ENCODE measurements at places on chromosomes 2 and 18. TPM values are rescaled to one million over a fixed set of nuclear protein-coding genes. Genes with fewer than 3 reads are reported as not detected.
A peak's percentile ranks its signal among the peaks of the same experiment; 100 is the strongest.

DNA sequence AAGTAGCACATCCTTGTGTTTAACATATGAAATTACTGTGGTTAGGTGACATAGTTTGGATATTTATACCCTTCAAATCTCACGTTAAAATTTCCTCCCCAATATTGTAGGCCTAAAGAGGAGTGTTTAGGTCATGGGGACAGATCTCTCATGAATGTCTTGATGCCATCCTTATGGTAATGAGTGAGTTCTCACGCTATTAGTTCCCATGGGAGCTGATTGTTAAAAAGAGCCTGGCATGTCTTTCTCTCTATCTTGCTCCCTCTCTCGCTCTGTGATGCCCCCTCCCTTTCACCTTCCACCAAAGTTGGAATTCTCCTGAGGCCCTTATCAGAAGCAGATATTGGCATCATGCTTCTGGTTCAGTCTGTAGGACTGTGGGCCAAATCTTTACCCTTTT, 660.1 kb downstream of the ADCYAP1 start:
- no peak for DNase-seq

GRCh38 chr2:155157711-155158110, 459.2 kb downstream of the KCNJ3 start:
- DNase-seq: no peak

DNA sequence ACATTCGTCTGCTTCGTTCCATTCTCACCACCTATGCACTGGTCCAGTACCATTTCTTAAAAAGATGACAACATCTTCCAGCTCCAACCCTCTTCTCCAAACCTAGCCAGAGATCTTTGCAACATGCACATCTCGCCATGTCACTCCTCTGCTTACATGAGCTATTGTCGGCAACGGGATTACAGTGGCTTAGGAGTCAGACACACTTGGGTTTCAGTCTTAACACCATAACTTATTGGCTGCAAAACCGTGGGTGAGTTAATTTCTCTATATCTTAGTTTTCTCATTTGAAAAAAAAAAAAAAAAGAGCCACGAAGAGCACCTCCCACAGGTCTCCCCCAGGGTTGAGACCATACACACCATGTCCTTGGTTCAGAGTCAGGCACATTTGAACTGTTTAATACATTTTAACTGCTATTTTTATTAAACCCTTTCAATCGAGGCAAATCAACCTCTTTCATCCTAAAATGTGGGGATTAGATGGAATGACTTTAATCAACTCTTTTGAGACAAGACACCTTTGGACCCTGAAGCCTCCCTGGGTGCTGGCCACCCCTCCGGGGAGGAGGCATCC, 889 bp downstream of the ANKRD29 start:
- no peak for DNase-seq

DNA sequence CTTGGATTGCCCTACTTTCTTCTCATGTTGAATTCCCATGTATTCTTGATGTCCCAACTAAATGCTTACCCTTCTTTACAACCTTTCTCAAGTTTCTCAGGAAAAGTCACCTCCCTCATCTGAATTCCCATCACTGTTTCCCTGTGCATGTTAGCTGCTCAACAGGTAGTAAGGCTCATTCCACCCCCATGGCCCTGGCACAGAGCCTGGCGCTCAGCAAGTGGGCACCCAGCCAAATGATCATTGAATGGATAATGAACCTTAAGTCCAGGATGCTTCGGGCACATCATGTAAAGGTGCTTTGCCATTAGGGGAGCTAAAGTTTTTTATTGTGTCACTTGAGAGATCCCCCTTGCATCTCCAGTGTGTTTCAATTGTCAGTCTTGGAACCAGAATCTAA, 124.0 kb downstream of the PKP4 start:
- DNase-seq: no peak

DNA sequence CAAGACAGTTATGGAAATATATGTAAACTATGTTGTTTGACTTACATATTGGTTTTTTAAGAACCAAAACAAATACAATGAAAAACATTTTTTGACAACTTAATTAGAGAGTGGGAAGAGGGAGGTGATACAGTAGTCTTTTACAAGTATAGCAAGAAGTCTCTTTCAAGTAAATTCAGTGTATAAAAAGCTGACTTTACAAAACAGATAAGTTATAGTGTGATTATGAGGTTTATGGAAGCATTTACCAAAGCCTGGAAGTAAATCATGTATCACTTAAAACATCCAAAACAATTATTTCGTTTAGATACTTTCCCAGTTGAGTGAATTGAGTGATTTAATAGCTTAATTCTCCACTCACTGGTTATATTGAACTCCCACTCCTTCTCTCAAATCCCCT, 66.7 kb upstream of the SLC4A10 start:
- no peak for DNase-seq

GRCh38 chr2:179222076-179222475, 42.6 kb downstream of the SESTD1 start:
- DNase-seq: no peak

- DNase-seq: peak; percentile 46
Observed at GRCh38 chr2:55232863-55233657, 572 bp downstream of the RPS27A start.

- peak; percentile 35 for DNase-seq
Observed at GRCh38 chr2:99697811-99698568, 208.2 kb upstream of the REV1 start.

GRCh38 chr18:8049147-8049546, 482.0 kb downstream of the PTPRM start:
- DNase-seq: no peak

DNA sequence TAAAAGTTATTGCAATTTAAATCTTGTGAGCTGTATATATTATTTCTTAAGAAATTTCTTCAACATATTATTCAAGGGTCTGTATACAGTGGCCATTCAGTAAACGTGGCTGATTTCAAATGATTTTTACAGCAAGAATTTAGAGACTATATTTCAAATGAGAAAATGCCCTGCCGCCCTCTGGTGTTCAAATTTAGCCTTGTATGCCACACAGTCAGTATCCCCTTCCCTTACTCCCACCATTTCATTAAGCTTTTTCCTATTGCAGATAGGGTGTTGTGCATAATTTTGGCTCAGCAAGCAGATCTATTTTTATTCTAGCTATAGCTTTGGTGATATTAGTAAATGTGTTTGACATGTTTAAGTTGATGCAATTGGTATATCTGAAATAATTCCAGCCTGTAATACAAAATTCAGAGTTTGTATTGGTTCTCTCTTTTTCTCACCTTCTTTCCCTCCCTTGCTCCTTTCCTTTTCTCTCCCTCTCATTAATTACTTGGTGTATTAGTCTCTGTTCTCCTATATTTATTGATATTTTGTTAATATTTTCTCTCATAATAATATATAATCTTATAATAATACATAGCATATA, 22.8 kb upstream of the SCN7A start:
- DNase-seq: peak; percentile 80

DNA sequence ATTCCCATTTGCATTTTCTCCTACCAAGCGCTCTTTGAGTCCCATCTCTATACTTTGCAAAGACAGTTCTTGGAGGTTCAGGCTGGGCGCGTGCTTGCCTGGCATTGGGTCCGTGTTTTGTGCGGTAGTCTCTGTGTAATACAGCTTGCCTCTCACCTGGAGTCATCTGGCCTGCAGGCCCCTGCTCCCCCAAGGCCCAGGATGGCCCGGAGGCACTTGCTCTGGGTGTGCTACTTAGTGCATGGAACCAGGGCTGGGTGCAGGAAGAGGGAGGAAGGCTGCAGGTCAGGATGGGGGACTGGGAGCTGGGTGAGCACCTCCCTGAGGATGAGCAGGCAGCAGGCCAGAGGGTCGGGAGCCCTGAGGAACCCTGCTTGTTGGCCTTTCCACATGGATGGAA, 220.9 kb downstream of the LDLRAD4 start:
- no peak for DNase-seq

Gene TXNDC2
- total RNA-seq: 0.04 TPM

Gene CD8A
- total RNA-seq: 0.09 TPM

Gene FAM124B
- total RNA-seq: 8.8 TPM

Gene XDH
- total RNA-seq: under 0.01 TPM

Gene OXER1
- 2.2 TPM for total RNA-seq

Gene IL18R1
- total RNA-seq: 0.98 TPM

Gene IL1A
- not detected for total RNA-seq

All from muscle of leg (tissue), 16 donors.